ENCODE measurements at places on chromosomes 2 and 18. TPM values are rescaled to one million over a fixed set of nuclear protein-coding genes. Genes with fewer than 3 reads are reported as not detected.

Gene SLC23A3
- 0.50 TPM for total RNA-seq

Gene PTPN2
- 29.1 TPM for total RNA-seq

Gene NT5C1B
- total RNA-seq = not detected

Gene ALPP
- total RNA-seq = not detected

Gene SCN9A
- 13.6 TPM for total RNA-seq

Gene ANKRD30BL
- total RNA-seq = not detected

Gene SERPINB4
- not detected for total RNA-seq

Gene LYPD6
- 4.5 TPM for total RNA-seq

Gene SEMA4C
- total RNA-seq = 27.1 TPM

Gene ITPRID2
- total RNA-seq = 62.9 TPM

Gene MRPL53
- 45.5 TPM for total RNA-seq

Gene ABCB11
- total RNA-seq = not detected

Gene FAM110C
- total RNA-seq = not detected

Gene OR6B2
- total RNA-seq = not detected

Gene OLA1
- 93.4 TPM for total RNA-seq

Gene BMP10
- total RNA-seq = not detected

Gene IL36B
- total RNA-seq = not detected

Gene FSHR
- total RNA-seq = not detected

Gene SERPINB11
- not detected for total RNA-seq

Gene ALK
- total RNA-seq = not detected

Gene CRYGC
- not detected for total RNA-seq

Gene MOGAT1
- total RNA-seq = not detected

Gene KCNG2
- total RNA-seq = 1.9 TPM

Gene DYNAP
- total RNA-seq = not detected

Gene MERTK
- 0.74 TPM for total RNA-seq

Gene MYCN
- not detected for total RNA-seq

Gene NTSR2
- total RNA-seq = not detected

Gene C2orf72
- total RNA-seq = not detected

Gene ADRA2B
- not detected for total RNA-seq

Gene GAL3ST2
- not detected for total RNA-seq

Gene SPATA3
- total RNA-seq = not detected

Gene PRSS56
- not detected for total RNA-seq

Gene GULP1
- total RNA-seq = 27.9 TPM

Gene ADAM23
- total RNA-seq = 5.5 TPM

Gene CFC1
- not detected for total RNA-seq

Gene STARD6
- 0.15 TPM for total RNA-seq

Gene CNTNAP5
- total RNA-seq = not detected

Gene KIAA2012
- not detected for total RNA-seq

Gene CPLX4
- total RNA-seq = not detected

Gene ITGA4
- total RNA-seq = 31.1 TPM

Gene LRRTM1
- not detected for total RNA-seq

Gene ABCG5
- not detected for total RNA-seq

Gene CENPA
- 23.4 TPM for total RNA-seq

Gene ANKRD62
- total RNA-seq = not detected

Gene ZSWIM2
- not detected for total RNA-seq

Gene DSEL
- total RNA-seq = 18.0 TPM

Gene TMEM178A
- 0.84 TPM for total RNA-seq

Gene KRTCAP3
- not detected for total RNA-seq

Gene COPS9
- 206 TPM for total RNA-seq

Gene DPYSL5
- total RNA-seq = not detected

Gene PROM2
- total RNA-seq = 0.17 TPM
